GM13977 (cell line): ENCODE measurements at places on chromosomes 4 and X.

- no peak for DNase-seq
These were observed 138.8 kb upstream of the BANK1 start for GRCh38 chr4:101651778-101652177.

GRCh38 chr4:4619821-4620220 is 78.0 kb upstream of the STX18 start:
- no peak for DNase-seq

DNA sequence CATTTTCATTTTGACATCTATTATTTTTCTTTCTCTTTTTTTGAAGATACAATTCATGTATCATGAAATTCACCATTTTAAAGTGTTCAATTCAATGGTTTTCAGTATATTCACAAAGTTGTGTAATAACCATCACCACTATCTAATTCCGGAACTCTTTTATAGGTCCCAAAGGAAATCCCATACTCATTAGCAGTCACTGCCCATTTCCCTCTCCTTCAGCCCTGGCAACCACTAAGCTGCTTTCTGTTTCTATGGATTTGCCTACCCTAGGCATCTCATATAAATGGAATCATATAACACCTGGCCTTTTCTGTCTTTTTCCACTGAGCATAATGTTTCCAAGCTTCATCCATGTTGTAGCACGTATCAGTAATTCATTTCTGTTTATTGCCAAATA is 3.2 kb upstream of the FGF2 start:
- DNase-seq, result no peak

GRCh38 chrX:48848847-48849246 is 13.4 kb upstream of the PCSK1N start:
- no peak for DNase-seq

DNA sequence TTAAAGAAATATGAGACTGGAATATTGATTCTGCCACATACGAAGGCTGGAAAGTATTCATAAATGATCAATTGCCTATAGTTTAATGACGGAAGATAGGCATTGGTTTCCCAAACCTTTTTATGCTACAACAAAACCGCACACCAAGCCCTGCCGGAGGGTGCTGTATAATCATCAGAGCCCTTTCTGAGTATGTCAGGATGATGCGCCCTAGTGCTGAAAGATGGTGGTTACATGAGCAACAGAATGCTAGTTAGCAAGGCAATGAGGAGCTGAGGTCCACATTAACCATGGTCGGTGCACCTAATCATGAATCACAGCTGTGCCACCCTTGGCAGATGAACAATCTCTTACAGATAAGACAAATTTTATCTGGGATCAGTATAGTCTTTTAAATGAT is 491.1 kb downstream of the PACRGL start:
- no peak for DNase-seq

GRCh38 chr4:101291198-101291597 is 56.1 kb downstream of the PPP3CA start:
- DNase-seq, result no peak

DNA sequence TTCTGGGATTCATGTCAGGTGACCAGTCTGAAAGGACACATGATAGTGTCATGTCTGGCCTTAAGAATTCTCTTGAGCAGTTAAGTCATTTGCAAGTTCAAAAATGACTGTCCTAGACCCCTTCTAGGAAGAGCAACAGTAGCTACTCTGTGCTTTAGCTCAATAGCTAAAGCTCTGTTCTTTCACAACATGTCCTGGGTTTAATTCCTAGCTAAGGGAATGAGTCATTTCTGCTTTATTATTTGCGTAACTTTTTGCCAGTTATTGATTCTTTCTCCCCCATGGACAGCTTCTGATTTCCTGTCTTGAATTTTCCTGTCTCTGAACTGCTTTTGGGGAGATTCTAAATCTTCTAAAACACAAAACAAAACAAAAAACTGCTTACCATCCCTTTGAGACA is 1055.8 kb upstream of the DIAPH2 start:
- no peak for DNase-seq

DNA sequence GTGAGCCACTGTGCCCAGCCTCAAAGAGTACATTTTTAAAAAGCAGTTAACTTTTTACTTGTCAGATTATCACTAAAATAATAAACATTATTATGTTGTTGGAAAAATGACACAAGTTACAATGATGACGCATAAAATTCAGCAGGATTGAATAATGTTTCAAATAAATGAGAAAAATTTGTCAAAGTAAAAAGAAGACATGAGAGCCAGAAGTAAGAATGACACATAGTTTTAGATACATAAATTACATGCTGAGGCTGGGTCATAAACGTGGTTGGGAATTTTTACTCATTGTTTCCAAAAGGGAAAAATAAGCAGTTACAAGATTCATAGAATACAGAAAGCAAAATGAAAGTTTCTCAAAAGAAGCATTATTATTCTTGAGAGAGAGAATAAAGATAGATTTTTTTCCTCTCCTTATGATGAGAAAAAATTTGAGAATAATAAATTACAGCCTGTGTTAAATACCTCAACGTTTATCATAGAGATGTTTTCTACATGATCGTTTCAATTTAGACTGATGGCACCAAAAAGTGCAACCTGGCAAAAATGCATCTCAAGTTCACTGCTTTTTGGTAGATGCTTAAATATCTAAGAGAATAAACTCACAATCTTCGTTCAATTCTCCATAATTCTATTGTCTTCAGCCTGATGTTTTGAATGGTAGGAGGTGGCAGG is 40.4 kb downstream of the GUCY1B1 start:
- no peak for DNase-seq

GRCh38 chr4:74715706-74716435 is 78.5 kb downstream of the BTC start:
- peak; percentile 4 for DNase-seq

GRCh38 chr4:164304101-164304639 is 449.8 kb upstream of the SMIM31 start:
- DNase-seq, result peak; percentile 28

- DNase-seq, result no peak
These were observed 160.6 kb downstream of the PACRGL start for GRCh38 chr4:20860878-20861277.

- DNase-seq, result no peak
These were observed 163.8 kb upstream of the PGRMC2 start for GRCh38 chr4:128451270-128451905.

- DNase-seq, result peak; percentile 13
These were observed 1.0 kb upstream of the HTR2C start for GRCh38 chrX:114582698-114583395.

GRCh38 chr4:122131562-122132157 is 20.5 kb upstream of the BLTP1 start:
- no peak for DNase-seq

DNA sequence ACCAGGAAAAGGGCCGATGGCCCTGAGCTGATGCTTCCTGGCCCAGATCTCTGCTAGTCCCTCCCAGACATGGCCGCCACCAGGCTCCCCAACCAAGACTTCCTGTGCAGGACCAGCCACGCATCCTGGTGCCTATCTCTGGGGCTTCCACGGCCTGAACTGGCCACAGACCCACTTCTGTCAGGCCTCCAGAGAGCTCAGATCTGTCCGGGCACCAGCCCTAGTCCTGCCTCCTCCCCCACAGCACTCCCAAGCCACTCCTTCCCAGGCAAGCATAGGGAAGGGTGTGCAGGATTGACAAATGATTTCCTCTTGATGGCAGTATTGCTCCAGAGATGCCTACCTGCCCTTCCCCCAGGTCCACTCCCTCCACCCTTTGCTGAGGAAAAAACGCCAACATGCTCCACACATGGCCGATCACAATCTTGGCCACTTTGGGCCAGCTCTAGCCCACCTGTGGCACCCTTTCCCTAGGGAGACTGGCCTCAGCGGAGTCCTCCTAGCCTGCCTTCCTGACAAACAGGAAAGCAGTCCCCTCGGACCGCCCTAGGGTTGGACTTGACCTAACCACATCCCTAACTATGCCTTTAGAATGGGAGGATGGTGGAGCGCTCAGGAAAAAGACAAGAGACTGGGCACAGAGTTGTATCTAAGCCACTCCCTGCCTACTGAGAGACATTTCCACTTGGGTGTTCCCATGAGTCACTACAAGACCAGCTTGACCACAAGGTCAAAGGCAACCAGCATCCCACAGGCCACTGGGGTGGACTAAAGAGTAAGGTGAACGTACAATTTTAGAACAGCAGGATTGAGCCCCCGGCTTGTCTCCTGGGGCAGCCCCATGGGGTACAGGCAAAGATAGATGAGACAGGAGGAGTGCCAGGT is 277.5 kb upstream of the AGTR2 start:
- peak; percentile 54 for DNase-seq

- no peak for DNase-seq
These were observed 329.6 kb upstream of the CLNK start for GRCh38 chr4:11014199-11014598.

- no peak for DNase-seq
These were observed 1.5 kb upstream of the PARM1 start for GRCh38 chr4:74931376-74931775.

DNA sequence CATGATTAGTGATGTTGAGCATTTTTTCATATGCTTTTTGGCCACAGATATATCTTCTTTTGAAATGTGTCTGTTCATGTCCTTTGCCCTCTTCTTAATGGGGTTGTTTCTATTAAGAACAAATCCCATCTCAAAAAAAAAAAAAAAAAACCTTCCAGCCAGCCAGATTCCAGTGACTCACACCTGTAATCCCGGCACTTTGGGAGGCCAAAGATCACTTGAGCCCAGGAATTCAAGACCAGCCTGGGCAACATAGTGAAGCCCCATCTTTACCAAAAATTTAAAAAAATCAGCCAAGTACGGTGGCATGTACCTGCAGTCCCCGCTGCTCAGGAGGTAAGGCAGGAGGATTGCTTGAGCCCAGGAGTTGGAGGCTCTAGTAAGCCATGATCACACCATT is 5.1 kb downstream of the RAB33B start:
- no peak for DNase-seq

- no peak for DNase-seq
These were observed 75.7 kb upstream of the PAK3 start for GRCh38 chrX:111020283-111020682.

- peak; percentile 43 for DNase-seq
These were observed 134.5 kb upstream of the KLF3 start for GRCh38 chr4:38529189-38530115.

DNA sequence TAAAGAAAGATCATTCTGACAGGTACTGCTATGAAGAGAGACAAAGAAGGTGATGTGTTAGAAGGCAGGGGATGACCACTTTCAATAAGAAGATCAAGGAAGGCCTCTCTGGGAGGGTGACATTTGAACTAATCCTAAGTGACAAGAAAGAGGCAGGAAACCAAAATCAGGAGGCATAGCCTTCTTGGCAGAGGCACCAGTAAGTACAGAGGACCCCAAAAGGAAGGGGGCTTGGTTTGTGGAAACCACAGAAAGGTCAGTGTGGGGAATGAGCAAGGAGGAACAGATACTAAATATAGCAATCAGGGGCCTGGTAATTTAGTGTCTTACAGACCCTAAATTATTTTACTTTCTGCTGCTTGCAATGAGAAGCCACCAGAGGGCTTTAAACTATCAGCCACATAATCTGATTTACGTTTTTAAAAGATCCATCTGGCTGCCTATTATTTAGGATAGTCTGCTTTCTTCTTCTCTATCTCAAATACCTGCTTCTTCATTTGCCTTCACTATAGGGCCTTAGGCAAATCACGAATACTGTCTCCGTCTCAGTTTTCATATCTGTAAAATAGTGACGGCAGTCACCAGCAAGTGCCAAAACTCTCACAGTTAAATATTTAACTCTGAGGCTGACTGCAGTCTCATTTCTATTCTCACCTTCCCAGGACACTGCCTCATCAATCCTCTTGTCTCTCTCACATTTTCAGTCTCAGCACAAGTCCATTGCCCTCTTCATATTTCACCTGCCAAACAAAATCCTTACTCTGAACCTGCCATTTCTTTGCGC is 16.7 kb downstream of the NR3C2 start:
- DNase-seq, result no peak

- DNase-seq, result no peak
These were observed 646.4 kb downstream of the IL1RAPL1 start for GRCh38 chrX:29233592-29234183.

- no peak for DNase-seq
These were observed 155.8 kb upstream of the FAT4 start for GRCh38 chr4:125159001-125159400.

- no peak for DNase-seq
These were observed 65.3 kb upstream of the CCSER1 start for GRCh38 chr4:90061881-90062280.

DNA sequence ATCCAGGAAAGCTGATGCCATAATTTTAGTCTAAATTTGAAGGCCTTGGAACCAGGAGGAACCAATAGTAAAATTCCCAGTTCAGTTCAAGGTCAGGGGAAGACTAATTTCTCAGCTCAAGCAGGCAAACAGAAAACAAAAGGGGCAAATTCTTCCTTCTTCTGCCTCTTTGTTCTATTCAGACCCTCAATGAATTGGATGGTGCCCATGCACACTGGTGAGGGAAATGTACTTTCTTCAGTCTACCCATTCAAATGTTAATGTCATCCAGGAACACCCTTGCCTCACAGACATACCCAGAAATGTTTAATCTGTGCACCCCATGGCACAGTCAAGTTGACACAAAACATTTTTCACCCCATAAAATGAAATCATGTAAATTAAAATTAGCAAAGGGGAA is 1851.2 kb upstream of the ADGRL3 start:
- DNase-seq, result no peak

- DNase-seq, result no peak
These were observed 41.8 kb upstream of the HS3ST1 start for GRCh38 chr4:11470438-11471045.

DNA sequence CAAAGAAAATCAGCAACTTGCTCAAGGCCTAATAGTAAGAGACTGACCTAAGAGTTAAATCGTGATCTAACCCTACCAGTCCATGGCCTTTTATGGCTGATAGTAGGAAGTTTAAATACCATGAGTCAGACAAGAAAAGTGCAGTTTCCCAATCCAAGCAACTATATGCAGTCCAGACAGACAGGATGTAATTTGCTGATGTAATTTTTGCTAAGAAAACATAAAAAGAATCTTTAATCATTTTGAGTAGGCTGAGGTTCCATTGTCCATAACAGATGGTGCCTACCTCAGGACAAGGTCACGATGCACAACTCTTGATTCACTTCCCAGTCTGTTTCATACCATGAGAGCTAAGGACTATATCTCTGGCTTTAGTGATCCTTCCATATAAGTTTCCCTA is 317.5 kb upstream of the GRIA3 start:
- DNase-seq, result no peak
